Activated CD4-positive, alpha-beta T cell treated with anti-CD3 and anti-CD28 coated beads, Interleukin-2, Interleukin-6, amounts not matched to agents 100 ng/mL and 50 ng/mL, durations not matched to agents 16 hours and 8 hours (primary cell): ENCODE measurements at places on chromosomes 12 and 14.

DNA sequence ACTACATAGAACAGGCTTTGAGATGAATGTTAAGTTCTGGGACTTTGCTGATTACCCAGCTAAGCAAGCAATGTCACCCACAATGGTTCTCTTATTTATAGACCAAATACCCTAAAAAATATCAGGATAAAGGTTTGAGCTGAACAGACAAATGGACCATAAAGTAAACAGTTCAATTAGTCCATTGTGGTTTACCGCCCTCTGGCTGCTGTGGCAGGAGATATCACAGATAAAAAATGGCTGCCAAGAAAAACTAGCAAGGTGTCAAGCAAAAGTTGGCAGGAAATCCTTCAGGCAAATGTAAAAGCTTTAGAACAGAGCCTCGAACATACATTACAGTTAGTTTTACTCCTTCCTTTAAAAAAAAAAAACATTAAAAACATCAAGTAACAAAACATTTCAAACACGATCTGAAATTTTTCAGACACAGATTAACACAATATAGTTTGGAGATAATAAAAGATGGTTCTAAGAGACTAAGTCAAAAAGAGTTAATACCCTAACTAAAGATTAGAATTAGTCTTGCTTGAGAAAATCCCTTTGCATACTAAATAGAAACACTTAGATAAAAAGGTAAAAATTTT lies 41.3 kb downstream of the MED13L start:
- DNase-seq = peak; percentile 62

GRCh38 chr12:123041042-123041531 lies 60.6 kb downstream of the ARL6IP4 start:
- DNase-seq = no peak

DNA sequence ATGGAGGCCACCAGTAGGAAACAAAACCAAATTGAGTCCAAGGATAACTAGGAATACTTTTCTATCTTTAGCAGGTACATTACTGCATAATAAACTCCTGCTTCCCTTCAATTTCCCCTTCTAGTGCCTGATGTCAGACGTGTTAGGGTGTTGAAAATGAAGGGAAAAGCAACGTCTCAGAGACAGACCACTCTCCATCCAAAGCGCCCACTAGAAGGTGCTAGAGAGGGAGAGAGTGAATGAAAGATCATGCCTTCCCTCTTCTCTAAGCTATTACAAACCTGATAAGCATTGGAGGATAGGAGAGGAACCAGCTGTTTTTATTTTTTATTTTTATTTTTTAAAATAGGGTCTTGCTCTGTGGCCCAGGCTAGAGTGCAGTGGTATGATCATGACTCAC lies 64.1 kb downstream of the ZNF641 start:
- peak; percentile 13 for DNase-seq

GRCh38 chr12:128259556-128260070 lies 7.4 kb upstream of the TMEM132C start:
- DNase-seq = peak; percentile 7

- no peak for DNase-seq
Observed at GRCh38 chr14:68633131-68633991, 159.5 kb downstream of the ZFP36L1 start.

DNA sequence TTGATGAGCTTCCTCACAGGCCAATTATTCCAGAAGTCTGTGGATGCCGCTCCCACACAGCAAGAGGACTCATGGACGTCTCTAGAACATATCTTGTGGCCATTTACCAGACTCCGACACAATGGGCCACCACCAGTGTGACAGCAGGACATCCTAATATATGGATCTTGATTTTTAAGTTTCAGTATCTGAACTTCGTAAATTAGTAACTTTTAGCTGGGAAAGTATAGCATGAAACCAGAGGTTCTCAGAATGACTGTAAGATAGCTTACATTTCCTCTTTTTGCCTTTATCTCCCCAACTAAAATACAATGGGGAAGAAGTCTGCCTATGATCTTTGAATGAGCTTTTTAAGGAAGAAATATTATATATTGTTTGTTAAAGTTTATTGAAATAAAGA lies 87.0 kb downstream of the DNAI7 start:
- peak; percentile 17 for DNase-seq

- DNase-seq = no peak
Observed at GRCh38 chr14:45181329-45181728, 45.6 kb downstream of the FANCM start.

DNA sequence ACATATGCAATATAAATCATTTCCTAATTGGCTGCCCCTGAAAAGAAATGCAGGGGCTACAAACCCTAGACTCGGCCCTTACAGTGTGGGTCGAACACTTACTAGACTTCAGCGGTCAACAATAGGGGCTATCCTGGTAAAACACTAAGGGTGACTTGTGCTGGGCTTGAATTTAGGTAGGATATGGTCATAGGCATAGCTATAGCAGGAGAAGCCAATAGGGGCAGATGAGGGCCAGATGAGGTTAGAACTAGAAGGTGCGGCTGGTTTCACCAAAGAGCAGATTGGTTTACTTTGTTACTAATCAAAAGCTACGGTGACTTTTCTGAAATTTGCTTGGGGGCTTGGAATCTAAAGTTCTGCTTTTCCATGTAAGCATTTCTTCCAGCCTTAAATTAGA lies 282.3 kb upstream of the DIO2 start:
- DNase-seq = no peak

- DNase-seq = no peak
Observed at GRCh38 chr14:101105045-101105444, 201.5 kb upstream of the RTL1 start.

DNA sequence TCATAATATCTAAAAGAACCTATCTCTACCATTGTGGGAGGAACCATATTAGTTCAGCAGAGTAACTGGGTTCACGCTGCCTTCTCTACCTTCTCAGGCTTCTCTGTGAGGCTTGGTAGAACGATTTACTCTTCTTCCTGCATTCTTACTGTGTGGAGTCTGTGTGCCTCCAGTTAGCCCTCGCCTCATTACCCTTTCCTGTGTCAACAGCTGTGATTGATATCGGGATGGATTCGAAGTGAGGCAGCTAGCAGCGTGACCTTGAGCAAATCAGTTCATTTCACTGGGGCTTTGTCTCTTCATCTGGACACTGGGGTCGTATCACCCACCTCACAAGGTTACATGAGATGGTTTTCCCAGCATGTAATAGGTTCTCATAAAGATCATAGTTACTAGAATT lies 4.6 kb upstream of the VRK1 start:
- no peak for DNase-seq

- DNase-seq = peak; percentile 55
Observed at GRCh38 chr12:27335364-27336281, 3.0 kb downstream of the BMAL2 start.

DNA sequence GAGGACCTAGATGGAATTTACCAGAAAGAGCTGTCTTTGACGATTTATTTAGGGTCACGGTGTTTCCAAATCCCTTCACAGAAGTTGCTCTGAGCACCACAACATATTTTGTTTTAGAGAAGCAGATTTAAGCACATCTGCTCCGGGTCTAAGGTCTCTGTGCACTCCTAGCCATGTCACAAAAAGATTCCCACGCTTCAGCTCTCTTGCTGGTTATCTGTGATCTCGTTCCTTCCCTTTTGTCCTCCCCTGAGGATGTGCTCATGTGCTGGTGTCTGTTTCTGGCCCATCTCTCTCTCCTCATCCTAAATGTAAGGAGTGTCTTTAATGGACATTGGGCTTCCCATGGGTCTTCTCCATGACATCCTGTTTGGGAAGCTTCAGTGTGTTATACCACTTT lies 53.7 kb upstream of the GNPNAT1 start:
- DNase-seq = no peak

GRCh38 chr12:105554223-105554678 lies 223.8 kb downstream of the C12orf75 start:
- no peak for DNase-seq

DNA sequence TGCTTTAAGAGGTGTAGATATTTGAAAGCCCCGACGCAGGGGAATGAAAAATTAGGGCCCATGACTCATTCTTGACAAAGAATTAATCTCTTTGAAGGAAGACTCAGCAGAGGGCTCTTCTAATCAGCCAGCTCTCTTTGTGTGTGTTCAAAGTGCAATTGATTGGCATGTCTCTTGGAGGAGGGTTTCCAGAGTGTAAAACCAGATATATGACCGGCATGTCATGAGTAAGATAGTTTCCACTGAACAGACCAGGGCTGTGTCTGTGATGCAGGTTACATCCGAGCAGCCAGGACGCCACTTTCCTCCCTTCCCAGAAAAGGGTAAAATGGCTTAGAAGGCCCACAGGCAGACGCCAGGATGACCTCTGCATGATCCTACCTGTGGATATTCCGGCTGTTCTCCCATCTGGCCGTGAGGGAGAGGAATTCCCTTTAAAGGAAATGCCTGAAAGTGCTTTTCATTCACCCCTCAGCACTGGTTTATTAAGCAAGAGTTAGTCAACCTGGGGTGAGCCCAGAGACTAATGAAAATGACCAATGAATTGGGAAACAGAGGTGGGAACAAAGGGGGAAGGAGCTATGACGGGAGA lies 7.2 kb upstream of the KRT75 start:
- DNase-seq = no peak

DNA sequence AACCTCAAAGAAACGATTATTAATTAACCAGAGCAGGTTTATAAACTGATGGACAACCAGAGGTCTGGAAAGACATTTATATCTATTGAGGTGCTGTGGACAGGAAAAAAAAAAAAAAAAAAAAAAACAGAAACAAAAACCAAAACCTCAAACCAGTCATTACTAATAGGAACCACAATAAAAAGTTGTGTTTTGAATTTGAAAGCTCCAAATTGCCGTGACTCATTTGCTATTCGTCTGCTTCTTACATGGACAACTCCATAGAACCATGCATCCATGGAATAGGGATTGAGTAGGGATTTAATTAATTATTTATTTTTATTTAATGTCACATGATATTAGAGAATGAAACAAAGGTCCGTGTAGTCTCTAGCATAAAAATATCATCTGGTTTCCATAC lies 134.1 kb upstream of the SSTR1 start:
- peak; percentile 24 for DNase-seq

DNA sequence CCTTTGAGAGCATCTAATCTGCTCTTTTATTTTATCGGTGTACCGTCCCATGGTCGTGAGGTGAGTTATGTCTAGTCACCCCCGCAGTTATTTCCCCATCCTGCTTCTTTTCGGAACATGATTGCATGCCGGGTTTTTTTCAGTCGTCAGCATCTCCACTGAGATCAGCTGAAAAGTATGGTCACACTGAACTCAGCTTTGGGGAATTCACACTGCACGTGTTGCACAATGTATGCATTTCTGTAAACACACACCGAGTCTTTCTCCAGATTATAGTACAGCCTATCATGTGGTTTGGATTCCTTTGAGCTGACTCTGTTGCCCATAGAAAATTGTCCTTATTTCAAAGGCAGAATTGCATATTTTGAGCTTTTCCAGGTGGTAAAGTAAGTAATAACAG lies 24.6 kb downstream of the PLXNC1 start:
- DNase-seq = no peak

DNA sequence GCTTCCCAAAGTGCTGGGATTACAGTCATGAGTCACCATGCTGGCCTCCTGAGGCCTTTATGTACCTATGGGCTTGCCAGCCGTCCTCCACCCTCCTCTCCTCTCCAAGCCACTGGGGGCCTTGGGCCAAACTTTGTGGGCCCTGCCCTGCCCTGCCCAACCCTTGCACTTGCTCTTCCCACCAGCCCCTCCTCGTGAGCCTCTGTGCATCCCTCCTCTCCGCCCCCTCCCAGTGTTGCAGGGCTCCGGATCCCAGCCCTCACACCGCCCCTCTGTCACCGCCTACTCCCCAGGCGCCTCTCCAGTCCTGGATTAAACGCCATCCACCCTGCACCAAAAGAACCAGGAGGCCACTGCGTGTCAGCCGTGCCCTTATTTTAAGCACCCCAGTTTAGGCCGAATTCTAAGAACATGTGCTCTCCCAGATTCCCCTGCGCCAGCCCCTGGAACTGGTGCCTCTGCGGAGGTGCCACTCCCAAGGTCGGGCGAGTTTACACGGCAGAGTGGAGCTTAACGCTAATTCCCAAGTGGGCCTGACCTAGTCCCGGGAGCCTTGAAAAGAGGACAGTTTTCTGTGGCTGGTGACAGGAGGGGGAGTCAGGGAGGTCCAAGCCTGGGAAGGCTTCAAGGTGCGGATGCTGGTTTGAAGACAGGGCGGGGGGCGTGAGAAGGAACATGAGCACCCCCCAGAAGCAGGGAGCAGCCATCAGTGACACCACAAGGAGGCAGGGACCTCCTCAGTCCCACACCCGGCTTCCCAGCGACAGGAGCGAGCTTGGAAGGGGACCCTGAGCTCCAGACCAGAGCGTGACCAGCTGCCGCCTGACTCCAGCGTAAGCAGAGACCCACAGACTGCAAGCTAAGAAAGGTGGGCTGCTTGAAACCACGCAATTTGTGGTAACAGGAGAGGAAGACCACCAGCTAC lies 21.2 kb upstream of the CDCA4 start:
- DNase-seq = no peak

DNA sequence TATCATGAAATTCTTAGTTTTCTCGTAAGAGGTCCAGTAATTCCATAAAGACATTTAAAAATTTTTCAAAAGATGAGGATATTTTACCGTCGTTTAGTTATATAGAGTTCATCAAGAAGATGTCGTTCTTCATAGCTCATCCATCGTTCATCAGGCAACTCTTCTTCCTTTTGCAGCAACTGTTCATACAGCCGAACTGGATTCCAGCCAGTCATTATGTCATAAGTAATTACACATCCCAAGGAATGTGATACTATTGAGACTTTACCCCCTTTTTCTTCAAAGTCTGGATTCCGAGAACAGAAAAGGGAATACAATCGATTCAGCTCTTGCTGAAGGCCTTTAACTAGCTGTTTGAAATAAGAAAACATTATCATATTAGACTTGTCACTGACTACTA lies 90.3 kb downstream of the DDHD1 start:
- no peak for DNase-seq

GRCh38 chr14:36940476-36940875 lies 231.9 kb downstream of the SLC25A21 start:
- DNase-seq = no peak

DNA sequence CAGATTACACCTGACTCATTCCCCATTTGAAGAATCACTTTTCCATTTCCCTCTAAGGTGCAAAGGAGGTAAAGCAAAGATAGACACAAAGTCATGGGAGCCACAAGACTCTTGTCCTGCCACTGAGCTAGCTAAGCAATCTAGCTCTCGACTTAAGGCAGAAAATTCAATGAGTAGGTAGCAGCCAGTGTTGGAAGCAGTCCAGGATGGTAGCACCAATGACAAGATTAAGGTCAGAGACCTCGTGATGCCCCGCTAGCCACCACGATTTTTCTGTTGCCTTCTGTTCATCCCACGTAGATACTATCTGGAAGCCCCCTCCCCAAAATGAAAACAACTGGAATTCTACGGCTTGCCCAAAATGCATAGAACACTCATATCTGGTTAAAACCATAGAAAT lies 1.4 kb downstream of the VAMP1 start:
- peak; percentile 38 for DNase-seq

DNA sequence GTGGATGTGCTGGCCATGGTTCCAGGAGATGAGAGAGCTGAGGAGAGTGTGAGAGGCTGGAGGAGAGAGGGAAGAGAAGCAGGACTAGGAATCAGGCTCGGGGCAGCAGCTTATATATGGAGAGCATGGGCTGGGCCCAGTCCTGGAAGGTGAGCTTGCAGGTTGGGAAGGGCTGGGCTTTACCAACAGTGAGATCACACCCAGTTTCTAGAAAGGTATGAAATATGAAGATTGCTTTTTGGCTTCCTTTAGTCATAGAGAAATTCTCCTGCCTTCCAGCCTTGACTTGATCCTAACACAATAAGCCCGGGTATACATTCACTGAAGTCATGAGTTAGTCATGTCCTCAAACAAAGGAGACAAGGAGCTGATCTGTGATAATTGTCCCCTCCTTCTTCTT lies at the start of gene KRT6A:
TSS of gene KRT6A (minus strand) at position 86 of the 400 bp plus-strand sequence. CDS start at position 17, 69 bp downstream.
- no peak for DNase-seq
